Neural crest cell (in vitro differentiated cells): ENCODE measurements at places on chromosomes 5 and 9.
A peak's percentile ranks its signal among the peaks of the same experiment; 100 is the strongest.

GRCh38 chr5:113215401-113216060 is 219.3 kb downstream of the TSSK1B start:
- peaks cover 40% of the 10 kb centered on the region for H3K27me3 ChIP-seq
- H3K4me1 ChIP-seq, result peaks cover 36% of the 10 kb centered on the region
- H3K4me3 ChIP-seq, result no peak overlapping the region
- H3K36me3 ChIP-seq, result peaks cover 2% of the 10 kb centered on the region

- no peak overlapping the region for H3K4me3 ChIP-seq
- no peaks in the 10 kb centered on the region for H3K27me3 ChIP-seq
- H3K36me3 ChIP-seq, result no peaks in the 10 kb centered on the region
Observed at GRCh38 chr5:17388717-17389116, 109.3 kb upstream of the TAF11L2 start.

DNA sequence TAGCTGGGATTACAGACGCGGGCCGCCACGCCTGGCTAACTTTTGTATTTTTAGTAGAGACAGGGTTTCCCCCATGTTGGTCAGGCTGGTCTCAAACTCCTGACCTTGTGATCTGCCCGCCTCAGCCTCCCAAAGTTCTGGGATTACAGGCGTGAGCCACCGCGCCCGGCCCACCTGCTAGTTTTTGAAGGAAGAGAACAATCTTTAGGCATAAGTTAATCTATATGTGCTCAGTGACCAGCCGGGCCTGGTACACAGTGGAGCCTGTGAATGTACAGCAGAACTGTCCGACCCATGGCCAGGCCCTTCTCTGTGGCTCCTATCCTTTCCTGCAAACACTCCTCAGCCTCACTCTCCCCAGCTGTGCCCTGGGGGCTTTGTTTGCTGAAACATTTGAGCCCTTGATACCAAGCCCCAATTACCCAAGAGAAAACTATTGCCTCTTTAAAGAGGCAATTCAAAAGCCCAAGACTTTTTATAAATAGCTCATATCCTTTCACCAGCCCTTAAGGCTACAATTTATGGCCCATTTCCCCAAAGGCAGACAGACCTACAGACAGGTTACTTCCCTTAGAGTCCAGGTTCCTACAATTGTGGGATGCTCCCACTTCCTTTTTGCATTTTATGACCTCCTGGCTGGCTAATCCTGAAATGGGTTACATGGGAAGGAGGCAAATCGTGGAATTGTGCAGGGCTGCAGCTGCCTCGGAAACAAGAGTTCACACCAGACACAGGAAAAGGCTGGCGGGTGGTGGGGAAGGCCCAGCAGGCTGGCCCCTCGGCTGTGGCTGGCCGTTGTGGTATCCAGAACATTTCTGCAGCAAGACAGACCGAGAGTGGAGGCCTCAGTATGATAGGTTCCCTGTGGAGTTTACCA is 37.5 kb downstream of the SPRY4 start:
- no peaks in the 10 kb centered on the region for H3K27me3 ChIP-seq
- peaks cover 59% of the 10 kb centered on the region for H3K4me1 ChIP-seq
- H3K36me3 ChIP-seq, result no peaks in the 10 kb centered on the region
- no peak for DNase-seq
- peak overlapping the region; percentile 21 for H3K27ac ChIP-seq
- H3K4me3 ChIP-seq, result peak overlapping the region; percentile 32

DNA sequence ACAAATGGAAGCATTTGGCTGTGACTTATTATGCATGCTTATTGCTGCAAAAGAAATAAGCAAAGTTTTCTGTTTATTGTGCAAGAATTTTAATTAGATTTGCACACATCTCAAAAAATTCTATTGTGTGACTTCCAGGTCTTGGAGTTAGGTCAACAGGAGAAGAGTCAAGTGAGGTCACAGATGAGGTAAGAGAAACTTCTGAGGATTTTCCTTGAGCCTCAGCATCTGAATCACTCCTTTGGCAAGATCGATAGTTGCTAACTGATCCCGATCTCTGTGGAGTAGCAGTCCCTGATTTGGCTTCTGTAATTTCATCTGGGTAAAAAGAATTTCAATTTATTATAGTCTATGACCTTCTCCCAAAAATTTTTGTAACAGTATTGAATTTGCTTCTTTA is 6.9 kb upstream of the TTC33 start:
- no peak for DNase-seq
- H3K27ac ChIP-seq, result no peak overlapping the region
- H3K27me3 ChIP-seq, result no peaks in the 10 kb centered on the region
- peaks cover 8% of the 10 kb centered on the region for H3K36me3 ChIP-seq
- H3K4me1 ChIP-seq, result no peaks in the 10 kb centered on the region

DNA sequence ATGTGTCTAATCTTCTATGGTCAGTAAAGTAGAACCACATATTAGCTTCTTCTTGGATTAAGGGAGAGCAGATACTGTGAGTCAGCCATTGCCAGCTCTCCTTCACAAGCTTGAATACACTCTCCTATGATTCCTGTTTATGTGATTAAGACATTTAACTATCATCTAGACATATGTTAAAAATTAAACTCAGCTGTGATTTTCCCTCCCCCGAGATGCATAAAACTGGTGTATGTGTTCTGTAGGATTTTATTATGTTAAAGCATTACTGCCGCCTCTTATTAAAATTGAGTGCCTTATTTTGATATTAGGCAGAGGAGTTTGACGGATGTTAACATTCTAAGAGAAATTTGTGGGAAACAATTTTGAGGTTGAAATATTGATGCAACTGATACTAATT is 114.6 kb downstream of the ACTBL2 start:
- no peak overlapping the region for H3K4me3 ChIP-seq
- DNase-seq, result no peak
- no peaks in the 10 kb centered on the region for H3K27me3 ChIP-seq
- H3K36me3 ChIP-seq, result no peaks in the 10 kb centered on the region

DNA sequence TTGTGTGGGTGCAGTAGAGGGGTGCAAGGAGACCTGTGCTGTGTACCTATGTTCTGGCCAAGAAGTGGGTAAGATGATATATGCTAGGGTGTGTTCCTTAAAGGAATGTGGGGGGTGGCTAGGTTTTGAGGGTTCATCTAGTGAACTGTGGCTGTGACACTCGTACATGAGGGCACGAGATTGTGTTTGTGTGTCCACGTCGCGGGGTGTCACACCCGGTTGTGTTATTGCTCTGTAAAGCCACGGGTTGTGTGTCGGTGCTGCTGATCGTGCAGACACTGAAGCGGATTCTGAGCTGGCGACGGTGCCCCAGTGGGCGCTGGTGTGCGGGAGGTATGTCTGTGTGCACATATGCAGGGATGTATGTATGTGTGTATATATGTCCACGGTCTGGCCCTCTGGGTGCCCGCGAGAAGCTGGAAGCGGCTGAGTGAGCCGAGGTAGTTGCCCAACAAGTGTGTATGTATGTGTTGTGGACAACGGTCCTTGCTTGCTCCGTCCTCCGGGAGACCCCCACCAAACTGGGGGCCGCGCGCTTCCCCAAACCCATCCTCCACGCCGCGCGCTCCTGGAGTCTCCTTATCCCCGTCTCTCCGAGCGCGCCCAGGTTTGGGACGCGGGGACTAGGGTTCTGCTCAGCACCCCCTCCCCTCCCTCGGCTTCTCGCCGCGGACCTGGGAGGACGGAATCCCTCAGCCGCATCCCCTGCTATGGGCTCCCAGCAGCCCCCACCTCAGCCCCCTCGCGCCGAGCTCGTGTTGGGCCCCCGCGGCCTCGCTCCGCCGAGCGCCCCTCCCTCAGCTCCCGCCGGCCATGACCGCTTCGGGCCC is 639 bp downstream of the PCDH1 start:
- H3K27me3 ChIP-seq, result peaks cover 61% of the 10 kb centered on the region
- H3K4me3 ChIP-seq, result peak overlapping the region; percentile 91
- H3K4me1 ChIP-seq, result peaks cover 70% of the 10 kb centered on the region
- H3K27ac ChIP-seq, result no peak overlapping the region
- DNase-seq, result no peak

DNA sequence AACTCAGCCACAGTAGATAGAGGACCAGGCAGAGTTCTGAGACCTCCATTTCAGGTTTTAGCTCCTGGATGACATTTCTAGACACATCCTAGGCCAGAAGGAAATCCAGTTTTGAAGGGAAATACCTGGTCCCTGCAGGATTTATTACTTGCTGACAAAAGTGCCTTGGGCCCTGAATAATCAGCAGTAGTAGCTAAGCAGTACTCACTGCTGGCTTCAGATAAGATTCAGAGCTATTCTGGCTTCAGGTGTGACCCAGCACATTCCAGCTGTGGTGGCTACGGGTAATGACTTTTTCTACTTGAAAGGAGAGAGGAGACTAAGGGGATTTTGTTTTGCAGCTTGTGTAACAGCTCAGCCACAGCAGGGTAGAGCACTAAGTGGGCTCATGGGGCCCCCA is 34.0 kb downstream of the NDUFAF2 start:
- no peaks in the 10 kb centered on the region for H3K4me1 ChIP-seq
- no peak for DNase-seq
- H3K4me3 ChIP-seq, result no peak overlapping the region

GRCh38 chr5:66454186-66455078 is 141.8 kb upstream of the MAST4 start:
- H3K27me3 ChIP-seq, result no peaks in the 10 kb centered on the region
- H3K4me3 ChIP-seq, result no peak overlapping the region
- peaks cover 3% of the 10 kb centered on the region for H3K36me3 ChIP-seq
- no peak overlapping the region for H3K27ac ChIP-seq

DNA sequence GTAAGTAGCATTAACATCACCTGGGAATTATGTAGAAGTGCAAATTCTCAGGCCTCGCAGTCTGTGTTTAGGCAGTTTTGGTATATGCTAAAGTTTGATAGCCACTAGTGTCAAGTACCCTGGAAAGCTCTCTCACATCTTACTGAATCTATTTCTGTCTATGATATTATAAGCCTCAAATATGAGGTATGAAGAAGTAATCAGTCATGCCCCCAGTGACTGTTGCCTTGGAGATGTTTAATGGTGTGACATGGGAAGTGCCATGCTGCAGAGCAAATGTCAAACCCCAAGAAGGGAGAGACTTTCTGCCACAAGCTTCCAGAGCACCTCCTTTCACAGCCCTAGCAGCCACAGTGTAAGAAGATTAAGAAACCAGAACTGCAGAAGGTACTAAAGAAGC is 9.8 kb upstream of the PDE8B start:
- peaks cover 7% of the 10 kb centered on the region for H3K36me3 ChIP-seq
- no peaks in the 10 kb centered on the region for H3K27me3 ChIP-seq
- no peak for DNase-seq

DNA sequence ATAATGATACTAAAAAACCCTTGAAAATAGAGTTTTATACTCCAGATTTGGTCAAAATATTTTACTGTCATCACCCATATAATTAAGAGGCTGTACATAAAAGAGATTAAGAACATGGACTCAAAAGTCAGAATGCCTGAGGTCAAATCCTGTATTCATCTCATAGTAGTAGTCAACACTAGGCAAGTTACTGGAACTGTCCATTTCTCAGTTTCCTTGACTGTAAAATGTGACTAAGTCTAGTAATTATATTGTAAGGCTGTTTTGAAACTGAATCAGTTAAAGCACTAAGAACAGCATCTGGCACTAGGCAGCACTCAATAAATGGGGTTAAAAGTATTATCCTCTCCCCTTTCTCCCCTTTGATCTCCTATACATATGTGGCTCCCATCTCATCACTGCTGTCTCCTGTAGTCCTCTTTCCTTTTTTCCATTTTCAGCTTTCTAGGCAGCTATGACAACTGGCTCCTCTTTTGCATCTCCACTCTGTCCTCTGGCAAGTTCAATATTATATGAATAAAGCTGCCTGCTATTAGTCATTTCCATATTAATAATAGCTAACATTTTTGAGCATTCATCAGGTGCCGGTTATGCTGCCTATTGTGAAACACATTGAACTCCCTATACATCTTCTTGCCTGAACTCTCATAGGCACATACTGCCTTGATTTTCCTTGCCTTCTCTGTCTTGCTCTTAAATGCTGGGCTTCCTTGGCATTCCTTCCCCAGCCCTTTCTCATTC is 185.8 kb upstream of the NREP start:
- no peak overlapping the region for H3K27ac ChIP-seq
- DNase-seq, result no peak
- H3K4me1 ChIP-seq, result no peaks in the 10 kb centered on the region
- H3K27me3 ChIP-seq, result no peaks in the 10 kb centered on the region

GRCh38 chr9:98255061-98255577 is 330 bp downstream of the TBC1D2 start:
- no peak overlapping the region for H3K27ac ChIP-seq
- peaks cover 11% of the 10 kb centered on the region for H3K4me1 ChIP-seq
- DNase-seq, result no peak
- peak overlapping the region; percentile 88 for H3K4me3 ChIP-seq
- H3K27me3 ChIP-seq, result peaks cover 39% of the 10 kb centered on the region

- H3K27ac ChIP-seq, result no peak overlapping the region
- H3K4me1 ChIP-seq, result no peaks in the 10 kb centered on the region
- H3K27me3 ChIP-seq, result peaks cover 46% of the 10 kb centered on the region
Observed at GRCh38 chr5:132751444-132751843, 4.2 kb downstream of the CCNI2 start.

DNA sequence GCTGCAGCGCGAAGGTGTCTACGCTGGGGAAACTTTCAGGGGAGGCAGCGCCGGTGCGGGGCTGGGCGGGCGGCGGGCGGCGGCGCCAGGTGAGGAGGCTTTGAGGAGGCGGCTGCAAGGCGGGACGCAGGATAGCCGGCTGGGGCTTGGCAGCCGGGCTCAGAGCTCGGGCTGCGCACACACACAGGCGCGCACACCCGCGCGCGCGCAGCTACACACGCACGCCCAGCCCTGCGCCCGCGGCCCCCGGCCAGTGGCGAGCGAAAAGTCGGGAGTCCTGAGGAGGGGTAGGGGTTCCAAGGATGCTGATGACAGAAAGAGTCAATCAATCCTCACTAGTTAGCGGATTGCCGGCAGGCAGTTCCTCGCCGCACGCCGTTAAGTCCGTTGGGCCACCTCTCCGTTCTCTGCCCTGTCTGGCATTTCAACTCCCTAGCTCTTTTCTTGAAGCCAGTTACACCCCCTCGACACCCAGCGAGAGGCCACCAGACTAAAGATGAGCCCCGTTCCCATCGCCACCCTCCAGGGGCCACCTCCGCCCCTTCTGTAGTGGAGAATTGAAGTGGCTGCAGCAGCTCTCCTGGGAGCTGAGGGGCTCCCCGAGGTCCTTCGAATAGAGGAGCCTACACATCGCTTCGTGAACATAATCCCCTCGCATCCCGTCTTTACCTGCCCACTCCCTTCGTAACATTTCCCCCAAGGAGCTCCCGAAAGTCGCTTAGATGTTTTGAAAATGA is 1640.3 kb upstream of the C9orf72 start:
- no peaks in the 10 kb centered on the region for H3K36me3 ChIP-seq
- H3K27ac ChIP-seq, result peak within 1 kb of the TSS; percentile 76
- DNase-seq, result peak; percentile 21
- peaks cover 87% of the 10 kb centered on the region for H3K27me3 ChIP-seq
- H3K4me1 ChIP-seq, result peaks cover 37% of the 10 kb centered on the region
